ENCODE measurements at places on chromosomes 6 and 20.

DNA sequence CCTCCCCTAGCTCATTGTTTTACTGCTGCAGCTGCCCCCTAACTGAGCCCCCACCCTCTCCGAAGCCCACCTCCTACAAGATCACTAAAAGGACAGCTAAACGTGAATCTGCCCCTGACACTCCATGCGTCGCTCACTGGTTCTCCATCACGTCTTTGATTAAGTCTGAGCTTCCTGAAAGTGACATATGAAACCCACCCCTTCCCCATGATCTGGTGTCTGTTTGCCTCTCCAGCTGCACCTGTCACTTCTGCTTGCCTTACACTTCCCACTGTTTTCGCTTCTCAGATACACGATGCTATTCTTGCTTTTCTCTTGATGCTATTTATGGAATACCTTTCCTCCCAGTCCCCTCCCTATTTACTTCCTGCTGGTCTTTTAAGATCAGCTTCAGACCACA is 8.0 kb upstream of the PERP start:
- DNase-seq, result no peak

DNA sequence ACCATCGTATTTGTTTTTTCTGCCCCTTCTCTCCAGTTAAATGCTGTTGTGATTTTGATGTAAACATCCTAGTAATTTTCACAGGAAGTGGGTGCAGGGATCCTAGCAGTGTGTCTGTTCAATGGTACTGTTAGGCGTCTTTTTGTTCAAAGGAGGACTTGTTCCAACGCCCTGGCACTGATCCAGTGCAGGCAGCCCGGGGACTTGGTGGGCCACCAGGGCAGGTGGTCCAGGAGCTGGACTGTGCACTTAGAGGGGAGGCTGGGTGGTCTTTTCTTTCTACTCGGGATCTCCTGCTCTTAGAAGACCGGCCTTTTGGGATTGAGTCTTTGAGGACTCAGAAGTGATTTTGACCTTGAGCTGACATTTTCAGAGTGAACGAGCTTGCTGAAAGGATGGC is 41.1 kb upstream of the NKX2-2 start:
- DNase-seq, result no peak

DNA sequence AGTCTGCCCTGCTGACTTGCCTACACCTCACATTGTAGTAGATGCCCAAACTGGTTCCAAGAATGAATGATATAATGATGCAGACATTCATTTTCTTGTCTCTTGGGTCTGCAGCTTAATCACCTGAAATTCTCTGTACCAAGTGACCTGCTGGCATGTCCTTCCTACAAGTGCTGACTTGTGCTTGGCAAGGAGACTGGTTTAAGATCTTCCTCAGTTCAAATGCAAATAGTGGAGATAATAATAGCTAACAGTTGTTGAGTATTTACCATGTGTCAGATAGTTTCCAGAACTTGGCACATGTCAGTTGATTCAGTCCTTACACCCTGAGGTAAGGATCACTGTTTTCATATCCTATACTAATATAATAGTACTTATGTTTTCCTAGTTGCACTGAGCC is 223.4 kb downstream of the SLC24A3 start:
- no peak for DNase-seq

DNA sequence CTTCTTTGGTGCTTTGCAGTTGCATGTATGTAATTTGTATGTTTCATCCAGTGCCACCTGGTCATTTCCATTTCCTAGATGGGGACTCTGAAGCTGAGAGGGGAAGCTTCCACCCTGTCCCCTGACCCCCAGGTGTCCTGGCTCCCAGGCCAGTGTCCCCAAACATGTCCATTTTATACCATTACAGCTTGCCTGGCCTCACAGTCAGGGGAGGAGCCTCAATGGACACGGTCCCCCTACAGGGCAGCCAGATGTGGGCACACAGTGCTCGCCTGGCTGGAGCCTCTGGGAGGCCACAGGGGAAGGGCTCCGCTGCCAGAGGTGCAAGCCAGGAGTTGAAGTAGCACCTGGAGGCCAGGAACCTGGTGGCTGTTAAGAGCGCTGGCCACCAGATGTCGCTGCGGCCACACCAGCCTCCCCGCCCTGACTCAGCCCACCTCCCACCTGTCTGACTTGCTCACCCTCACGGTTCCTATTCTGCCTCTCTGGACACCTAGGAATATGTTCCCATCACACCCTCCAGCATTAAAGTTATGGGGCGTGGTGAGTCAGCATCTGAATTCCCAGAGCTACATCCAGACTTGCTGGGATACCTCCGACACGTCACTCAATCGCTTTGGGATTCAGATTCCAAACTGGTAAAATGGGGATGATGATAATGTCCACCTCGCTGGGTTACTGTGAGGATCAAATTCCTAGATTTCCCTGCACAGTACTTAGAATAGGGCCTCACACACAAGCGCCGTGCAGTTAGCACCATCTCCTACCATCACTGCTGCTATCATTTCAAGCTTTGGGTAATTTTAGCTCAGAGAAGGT is 107.4 kb downstream of the SULF2 start:
- peak; percentile 8 for DNase-seq

GRCh38 chr6:130138116-130138908 is 84.4 kb downstream of the SAMD3 start:
- DNase-seq, result no peak

- no peak for DNase-seq
These were observed 620.4 kb upstream of the MANEA start for GRCh38 chr6:94956910-94957309.

GRCh38 chr20:26218301-26218700 is 521.6 kb upstream of the ZNF337 start:
- DNase-seq, result no peak

DNA sequence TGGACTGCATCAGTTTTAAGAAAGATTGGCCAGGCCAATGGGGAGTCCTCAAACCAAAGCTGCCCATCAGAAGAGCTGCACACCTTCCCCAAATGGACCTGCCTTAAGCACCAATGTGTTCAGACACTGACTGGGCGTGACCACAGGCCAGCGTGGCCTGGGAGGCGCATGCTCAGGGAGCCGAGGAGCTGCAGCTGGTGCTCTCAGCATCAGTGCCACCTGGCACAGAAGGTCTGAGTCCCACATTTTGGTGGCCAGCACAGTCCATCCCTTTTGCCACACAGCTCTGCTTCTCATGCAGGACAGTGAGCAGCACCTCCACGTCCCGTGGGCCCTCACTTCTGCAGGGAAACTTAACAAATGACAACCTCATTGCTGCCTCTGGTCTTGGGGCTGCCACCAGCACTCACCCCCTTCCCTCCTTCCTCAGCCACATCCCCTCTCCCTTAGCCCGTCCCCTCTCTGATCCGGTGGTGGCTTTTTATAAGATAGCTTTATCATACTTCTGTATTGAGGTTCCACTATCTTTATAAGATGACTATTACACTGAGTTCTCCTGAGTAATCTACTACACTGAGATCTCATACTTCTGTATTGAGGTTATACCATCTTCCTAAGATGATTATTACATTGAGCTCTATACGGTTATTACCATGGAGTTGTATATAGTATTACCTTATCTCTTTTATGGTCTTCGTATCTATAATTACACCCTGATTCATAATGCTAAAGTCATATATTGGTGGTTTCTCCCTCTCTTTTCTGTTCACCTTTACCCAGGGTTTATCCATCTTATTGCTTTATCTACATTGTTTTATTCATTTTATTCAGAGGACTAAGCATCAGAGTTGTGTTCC is 109.1 kb downstream of the TOX2 start:
- DNase-seq, result no peak

DNA sequence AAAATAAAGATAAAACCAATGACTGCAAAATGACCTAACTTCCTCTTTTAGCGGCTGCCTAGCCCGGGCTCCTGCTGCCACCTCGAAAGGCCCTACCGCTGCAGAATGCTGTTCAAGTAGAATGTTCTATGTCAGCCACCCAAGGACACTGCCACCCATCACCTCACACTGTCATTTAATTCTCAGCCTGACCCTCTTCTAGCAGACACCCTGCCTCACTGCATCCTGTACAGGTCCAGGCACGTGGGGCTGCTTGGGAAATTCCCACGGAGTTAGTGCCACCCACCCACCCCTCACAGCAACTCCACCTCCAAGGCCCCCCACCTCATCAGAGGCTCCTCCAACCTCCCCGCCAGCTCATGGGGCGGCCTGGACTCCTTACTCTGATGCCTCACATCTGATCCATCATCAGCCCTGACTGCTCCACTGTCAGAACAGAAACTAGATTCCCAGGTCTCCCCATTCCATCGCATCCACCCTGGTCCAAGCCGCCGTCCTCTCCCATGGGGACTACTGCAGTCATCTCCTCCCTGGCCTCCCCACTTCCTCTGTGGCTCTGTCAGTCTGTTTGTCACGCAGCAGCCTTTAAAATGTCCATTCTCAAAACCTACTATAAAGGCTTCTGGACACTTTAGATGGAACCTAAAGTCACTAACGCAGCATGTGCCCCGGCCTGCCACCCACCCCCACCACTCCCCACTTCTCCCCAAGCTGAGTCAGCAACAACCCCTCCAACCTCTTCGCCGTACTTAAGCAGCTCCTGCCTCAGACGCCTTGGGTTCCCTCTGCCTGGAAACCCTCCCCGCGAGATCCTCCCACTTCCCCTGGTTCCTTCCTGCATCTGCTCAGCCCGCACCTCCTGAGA is 17.0 kb downstream of the NFATC2 start:
- DNase-seq, result peak; percentile 93

DNA sequence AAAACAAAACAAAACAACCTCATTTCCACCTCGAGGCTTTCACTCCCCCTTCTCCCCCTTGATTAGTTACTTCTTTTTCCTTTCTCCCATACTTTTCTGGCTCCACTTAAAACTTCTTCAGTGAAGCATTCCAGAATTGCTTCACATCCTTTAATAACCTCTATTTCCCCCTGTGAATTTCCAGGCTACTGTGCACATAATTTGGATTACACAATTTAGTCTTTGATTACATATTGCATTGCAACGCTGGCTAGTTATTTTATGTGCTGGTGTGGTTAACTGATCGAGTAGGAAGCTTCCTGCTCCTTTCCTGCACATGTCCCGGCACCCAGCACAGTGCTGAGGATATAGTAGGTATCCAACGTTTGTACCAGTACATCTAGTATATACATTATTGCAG is 28.1 kb upstream of the EEF1E1 start:
- no peak for DNase-seq

DNA sequence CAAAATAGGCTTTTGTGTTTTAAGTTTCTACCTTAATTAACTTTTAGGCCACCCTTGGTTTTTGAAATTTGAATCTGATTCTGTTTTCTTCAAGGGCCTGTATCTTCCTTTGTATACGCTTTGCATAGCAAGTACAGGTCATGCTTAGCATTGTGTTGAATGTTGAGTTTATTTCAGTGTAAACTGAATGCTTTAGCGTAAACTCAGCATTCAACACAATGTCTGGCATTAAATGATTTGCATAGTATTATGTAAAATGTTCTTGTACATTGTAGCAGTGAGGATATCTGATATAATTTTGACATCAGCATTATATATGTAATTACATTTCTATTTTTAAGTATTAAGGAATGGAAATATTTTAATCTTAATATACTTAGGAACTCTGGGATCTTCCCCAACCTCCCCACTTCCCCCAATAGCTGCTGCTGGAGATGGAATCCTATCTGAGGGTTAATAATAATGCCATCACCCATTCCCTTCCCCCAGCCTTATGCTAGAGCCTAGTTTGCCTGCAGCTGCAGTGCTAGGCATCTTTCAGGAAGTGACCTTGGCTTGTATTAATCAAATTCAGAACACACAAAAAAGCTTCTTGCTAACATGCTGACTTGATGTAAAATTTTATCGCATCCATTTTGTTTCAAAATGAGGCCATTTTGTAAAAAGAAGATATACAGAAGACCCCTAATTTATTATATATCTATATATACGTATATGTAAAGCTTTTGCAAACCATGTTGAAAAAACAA is 73.1 kb downstream of the NCOA3 start:
- DNase-seq, result peak; percentile 9

DNA sequence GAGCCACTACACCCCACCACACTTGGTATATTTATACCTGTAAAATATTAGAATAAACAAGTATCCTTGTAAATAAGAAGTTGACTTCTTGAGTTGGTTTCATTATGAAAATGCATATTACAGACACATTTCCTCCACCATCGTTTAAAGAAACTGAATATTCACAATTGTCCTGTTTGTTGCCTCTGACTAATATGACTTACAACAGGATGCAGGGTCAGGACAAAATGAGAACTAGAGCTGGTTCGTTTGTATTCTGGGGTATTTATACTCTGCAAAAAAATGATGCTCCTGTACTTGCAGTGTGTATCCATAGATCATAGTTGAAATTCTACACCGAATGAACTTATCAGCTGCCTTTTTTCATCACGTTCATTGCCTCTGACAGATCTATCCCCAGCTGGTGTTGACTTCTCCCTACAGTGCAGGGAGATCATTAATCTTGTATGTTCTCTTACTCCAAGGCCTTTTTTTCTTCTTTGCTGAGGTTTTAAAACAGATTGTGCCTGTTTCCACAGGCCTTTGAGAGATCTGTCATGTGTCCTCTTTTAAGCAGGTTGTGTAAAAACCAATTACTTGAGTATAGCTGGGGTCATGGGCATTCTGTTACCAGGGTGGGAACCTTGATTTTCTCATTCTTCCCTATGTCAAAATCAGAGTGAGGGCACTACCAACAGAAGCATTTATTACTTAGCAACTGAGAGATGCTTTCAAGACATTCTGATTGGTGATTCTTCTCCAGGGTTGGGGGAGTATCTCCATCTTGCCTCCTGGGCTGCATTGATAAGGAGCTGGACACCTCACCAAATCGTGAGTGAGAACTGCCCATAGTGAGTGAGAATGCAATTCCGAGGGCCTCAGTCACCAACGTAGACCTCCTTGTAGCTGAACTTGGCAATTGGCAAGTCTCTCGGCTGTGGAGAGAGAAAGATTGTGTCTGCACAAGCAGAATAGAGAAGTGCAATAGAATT is 78.8 kb upstream of the CD83 start:
- DNase-seq, result no peak

DNA sequence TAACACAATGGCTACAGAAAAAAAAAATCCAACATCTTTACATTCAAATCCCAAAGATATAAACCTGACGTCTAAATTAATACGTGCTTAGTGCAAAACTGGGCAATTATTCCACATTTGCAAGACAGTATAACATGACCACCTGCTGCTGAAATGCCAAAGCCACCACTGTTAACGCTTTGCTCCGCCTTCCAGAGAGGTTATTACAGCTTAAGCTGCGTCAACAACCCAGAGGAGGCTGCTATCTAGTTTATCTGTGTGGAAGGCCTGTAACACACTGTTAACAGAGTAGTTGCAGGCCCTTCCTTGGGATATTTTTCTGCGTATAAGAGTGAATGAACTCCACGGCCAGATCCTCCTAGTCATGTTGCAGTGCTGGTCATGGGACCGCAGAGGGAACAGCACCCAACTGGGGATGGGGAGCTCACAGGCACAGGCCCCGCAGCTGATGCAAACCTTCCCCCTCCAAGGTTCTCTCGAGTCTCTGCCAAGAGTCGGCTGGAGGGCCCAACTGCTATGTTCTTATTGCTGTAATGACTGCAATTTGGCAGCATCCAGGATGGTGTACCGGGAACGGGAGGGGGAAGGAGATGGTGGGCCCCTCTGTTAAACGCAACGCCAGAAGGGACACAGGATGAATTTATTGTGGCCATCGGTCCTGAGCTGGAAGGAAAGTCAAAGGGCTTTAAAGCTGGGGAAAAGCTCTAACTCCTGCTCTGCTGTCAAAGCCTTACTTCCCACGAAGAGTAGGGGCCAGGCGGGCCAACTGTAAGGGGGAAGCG is 993 bp upstream of the NCOA7 start:
- DNase-seq, result peak; percentile 53

Measured in Kasumi-1 (cell line).